ENCODE measurements at places on chromosomes 7 and 10.
A peak's percentile ranks its signal among the peaks of the same experiment; 100 is the strongest.

DNA sequence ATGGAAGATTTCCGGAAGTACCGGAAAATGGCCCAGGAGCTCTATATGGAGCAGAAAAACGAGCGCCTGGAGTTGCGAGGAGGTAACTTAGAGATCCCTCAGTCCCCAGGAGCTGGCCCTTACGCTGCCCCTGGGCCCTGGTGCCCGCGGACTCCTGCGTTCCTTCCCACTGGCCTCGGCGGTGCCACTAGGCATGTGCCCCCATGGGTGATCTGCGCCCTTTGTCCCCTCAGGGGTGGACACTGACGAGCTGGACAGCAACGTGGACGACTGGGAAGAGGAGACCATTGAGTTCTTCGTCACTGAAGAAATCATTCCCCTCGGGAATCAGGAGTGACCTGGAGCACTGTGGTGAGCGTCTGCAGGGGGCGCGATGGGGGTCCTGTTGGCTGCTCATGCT is 24.2 kb upstream of the CHST12 start:
- no peak for DNase-seq

- DNase-seq = no peak
Observed at GRCh38 chr7:47411901-47412300, 170.0 kb downstream of the TNS3 start.

DNA sequence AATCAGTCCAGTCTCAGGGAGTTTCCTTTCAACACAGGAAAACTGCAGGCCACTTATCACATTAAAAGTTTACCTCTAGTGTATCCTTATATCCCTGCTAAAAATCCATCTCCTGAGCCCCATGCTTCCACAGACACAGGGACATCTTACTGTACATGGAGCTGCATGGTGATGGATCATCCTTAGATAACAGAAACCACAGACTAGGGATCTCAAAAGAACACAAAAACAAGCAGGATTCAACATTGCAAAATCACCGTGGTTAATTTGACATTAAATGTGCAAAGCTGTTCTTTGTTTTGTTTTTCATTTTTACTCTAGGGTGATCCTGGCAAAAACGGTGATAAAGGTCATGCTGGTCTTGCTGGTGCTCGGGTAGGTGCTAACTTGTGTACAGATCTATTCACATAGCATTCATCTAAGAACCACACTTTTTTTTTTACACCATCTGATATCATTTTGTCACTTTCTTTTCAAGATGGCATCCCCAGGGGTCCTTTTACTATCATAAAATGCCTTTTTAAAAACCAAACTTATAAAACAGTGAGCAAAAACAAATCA is 18.1 kb downstream of the COL1A2 start:
- no peak for DNase-seq

DNA sequence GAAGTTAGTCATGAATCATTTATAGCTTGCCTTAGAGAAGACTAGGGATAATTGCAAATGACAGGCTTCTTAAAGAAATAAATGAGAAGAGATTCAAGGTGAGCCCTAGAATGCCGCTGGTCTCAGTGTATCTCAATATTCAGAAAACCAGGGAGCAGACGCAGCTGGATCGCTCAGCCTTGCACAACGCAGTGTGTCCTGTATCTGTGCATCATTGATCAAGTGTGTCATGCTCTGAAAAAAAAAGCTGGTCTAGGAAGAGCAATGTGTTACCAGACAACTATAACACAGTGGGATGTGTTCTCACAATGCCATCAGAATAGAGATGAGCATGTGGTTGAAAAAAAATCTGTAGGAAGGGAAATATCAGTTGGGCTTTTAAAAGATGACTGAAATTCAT is 230.1 kb downstream of the CALN1 start:
- no peak for DNase-seq

DNA sequence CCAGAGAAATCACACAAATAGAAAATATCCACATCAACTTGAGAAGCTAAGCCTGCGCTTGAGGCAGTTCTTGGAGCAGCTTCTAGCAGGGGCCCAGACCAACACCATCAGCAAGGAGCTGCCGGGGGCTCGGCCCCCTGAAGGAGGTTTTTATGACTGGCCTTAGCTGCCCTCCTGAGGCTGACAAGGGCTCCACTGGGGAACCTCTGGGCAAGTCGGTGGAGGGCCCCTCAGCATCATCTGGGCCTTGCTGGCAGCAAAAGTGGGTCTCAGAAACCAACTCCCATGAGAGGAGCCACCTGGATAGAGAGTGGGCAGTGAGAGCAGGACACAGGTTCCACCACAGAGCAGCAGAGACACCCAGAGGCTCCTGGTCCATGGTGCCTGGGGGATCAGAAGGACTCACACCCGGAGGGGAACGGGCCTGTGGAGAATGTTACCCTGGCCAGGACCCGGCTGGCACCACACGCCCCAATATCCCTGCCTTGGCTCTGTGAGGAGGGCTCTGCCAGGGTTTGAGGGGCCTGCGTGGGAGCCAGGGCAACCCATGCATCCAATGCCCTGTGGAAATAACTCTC is 55.9 kb downstream of the NEUROG3 start:
- no peak for DNase-seq

DNA sequence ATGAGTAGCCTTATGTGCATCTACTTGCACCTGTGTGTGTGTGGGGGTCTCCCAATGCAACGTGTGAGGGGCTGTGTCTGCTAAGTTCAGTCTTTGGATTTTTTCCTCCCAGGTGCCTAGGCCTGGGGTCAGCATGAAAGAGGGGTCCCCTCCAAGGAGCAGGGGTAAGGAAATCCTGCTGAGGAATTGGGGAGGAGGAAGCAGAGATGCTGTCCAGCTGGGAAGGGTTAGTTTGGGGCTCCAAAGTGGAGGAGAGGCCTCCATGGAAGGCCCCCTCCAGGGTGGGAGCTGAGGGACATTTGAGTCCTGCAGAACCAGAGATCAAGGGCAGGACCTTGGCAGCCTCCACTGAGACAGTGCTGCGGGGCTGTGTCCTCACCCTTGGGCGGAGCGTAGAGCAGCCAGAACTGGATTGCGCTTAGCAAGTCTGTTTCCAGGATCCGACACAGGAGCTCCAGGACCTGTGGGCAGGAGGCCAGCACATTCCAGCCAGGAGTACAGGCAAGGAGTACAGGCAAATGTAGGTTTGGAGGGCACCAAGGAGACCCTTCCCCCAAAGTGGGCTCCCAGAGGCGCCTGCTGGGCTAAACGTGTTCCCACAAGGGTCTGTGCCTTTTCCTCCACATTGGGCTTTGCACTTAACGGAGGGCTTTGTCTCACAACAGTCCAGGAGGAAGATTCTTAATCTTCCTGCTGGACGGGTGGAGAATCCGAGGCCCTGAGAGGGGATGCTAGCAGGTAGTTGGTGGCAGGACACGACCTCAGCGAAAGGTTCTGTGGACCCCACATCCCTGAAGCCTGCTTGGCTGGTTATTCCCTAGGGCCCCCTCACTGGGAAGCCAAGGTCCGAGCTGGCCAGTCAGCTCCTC is 10.1 kb downstream of the TBATA start:
- DNase-seq = no peak

- no peak for DNase-seq
Observed at GRCh38 chr7:123533553-123533917, 860 bp downstream of the IQUB start.

GRCh38 chr10:86979977-86980448 is 11.7 kb downstream of the ADIRF start:
- peak; percentile 50 for DNase-seq

DNA sequence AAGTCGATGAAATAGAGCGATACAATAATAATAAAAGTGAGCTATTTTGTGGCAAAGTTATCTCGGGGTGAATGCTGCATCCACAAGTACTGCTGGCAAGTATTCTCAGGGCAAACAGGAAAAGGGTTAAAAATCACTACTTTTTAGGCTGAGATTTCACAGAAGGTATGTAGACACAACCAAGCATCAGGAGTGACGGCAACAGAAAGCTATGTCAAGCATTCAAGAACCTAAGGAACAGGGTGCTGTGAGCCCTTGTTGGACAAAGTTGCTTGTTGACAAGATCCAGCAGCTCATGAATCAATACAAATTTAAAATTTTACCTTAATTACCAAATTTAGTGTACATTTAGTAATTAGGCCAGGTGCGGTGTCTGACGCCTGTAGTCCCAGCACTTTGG is 41.2 kb upstream of the C1QL3 start:
- DNase-seq = no peak

- no peak for DNase-seq
Observed at GRCh38 chr10:127964621-127965020, 57.7 kb downstream of the PTPRE start.

DNA sequence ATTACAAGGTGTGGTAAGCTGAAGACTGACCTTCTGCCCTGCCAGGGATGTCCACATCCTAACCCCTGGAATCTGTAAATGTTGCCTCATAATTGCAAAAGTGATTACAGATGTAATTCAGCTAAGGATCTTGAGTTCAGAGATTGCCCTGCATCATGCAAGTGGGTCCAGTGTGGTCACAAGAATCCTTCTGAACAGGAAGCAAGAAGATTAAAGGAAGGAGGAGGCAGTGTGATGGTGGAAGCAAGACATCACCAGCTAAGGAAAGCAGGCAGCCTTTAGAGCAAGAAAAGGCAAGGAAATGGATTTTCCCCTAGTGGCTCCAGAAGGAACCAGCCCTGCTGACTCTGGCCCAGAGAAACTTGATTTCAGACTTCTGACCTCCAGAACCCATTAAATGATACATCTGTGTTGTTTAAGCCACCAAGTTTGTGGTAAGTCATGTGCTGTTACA is 78.1 kb downstream of the USP6NL start:
- DNase-seq = no peak

DNA sequence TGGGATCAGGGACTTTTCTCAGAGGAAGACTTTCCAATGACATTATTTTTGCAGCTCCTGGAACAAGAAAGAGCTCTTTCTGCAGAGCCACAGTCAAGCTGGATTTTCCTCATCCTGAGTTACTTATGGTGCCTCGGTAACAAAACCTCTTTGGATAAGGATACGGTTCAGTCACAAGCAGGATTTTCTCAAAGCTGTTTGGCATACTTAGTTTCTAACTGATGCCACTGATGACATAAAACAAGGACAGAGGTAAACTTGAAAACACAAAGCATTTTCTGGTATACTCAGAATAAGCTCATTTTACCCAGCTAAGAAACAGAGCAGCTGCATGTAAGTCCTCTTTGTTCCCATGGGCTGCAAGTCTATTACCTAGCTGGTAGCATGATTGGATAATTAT is 340.9 kb upstream of the MEOX2 start:
- no peak for DNase-seq

DNA sequence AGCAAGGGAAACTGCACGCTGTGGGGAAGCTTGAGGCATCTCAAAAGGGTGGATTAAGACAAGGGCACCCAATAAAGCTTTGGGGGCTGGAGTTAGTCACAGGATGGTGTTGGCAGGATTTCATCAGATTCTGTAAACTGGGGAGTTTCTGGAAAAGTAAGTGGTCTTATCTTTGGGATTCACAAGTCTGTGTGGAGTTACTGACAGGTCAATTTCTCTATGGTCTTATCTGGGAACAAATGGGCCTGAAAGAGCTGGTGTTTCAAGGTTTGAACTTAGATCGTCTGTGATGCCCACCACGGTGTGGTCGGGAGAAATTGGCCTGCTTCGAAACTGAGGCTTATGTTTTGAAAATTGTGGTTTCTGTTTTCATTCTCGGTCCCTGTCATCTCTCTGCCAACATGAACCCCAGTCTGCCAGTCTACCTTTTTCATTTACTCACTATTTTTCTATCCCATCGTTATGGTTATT is 23.8 kb upstream of the AOAH start:
- DNase-seq = no peak

- DNase-seq = no peak
Observed at GRCh38 chr7:24229481-24230226, 54.3 kb upstream of the NPY start.

- no peak for DNase-seq
Observed at GRCh38 chr10:580778-581177, 108.7 kb downstream of the DIP2C start.

DNA sequence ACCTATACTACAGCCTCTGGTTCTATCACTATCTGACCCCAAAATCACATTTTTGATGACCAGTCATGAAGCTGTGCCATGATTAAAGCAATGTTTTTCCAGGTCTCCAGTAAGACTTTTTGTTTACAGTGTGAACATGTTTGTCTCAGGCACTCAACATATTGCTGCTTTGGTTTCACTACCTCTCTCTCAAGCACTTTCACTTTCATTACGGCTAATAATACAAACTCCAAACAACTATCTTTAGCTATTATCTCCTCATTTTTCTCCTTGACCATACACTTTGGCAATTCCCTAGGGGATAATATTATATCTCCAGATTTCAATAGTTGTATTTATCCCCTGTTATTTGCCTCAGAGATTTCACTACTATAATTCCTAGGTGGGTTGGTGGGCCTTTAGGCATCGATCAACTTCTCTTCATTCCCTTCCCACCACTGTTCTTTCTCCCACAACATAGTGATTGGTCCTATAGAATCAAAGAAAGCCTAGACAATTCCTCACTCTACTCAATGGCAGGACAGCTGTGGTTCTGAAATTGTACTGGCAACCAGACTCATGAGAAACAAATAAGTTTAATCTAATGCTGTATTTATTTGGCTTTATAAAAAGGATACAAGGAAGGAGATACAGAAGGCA is 261.4 kb upstream of the ZWINT start:
- DNase-seq = no peak

- DNase-seq = no peak
Observed at GRCh38 chr7:41732436-41732785, 29.5 kb upstream of the INHBA start.

DNA sequence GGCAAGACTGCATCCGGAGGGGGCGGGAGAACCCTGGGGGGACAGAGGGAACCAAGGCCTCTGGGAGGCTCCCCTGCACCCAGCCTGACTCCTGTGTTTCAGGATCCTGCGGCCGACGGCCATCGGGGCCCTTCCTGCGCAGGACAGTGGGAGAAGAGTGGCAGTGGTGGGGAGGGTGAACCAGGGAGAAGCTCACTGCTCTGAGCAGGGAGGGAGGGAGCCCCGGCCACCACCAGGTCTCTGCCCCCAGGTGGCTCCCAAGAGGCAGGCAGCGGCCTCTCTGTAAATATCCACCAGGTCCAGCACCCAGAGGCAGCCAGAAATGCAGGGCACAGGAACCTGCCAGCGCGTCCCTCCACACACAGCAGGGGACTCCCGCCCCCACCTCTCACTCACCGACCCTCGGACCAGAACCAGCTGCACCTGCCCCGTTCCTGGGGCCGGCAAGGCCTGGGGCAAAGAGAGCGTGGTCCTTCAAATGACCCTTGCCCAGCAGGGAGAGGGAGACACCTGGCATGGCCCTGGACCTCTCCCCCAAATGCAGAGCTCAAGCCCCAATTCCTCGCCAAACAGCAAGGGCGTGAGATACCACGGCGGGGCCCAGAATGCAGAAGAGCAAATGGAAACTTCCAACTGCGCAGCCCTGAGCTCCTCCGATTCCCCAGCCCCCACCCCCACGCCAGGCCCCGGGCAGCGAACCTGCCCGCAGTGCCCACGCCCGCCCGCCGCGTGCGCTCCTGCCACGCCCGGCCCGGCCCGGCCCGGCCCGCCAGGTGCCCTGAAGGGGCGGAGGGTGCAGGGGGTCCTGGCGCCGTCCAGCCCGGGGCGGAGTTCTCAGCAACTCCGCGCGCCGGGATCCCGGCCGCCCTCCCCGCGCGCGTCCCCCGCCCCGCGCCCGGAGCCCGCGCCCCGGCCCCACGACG is 805 bp downstream of the RASGEF1A start:
- no peak for DNase-seq
